Activated T-cell treated with anti-CD3 and anti-CD28 coated beads, Interleukin-2, amount 50 U/mL, for 72 hours (primary cell): ENCODE measurements at places on chromosomes 3 and 15. TPM values are rescaled to one million over a fixed set of nuclear protein-coding genes. Genes with fewer than 3 reads are reported as not detected.

DNA sequence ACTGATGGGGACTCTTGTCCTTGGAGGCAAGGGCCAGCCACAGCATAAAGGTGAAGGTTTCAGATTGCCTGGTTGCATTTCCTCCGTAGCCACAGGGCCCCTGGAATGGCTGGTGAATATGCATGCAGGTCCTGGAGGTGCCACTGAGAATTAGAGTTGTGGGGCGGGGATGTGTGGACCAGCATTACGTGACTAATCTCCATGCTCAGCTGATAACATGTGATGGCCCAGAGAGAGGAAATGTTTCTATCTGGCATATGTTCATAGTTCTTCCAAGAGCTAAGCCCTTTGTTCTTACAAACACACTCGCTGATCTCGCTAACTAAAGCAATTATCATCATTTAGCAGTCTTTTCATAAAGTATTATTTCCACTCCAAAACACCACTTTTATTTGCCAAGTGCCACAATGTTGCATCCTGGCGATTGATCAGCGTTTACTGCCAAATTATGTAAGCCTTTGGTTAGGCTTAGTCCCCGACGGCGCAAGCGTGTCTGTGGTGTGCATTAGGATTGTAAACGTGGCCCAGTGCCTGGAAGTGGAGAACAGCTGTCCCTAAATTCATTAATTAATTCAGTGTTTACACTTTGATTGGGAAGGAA is 55.9 kb downstream of the CGNL1 start:
- H3K36me3 ChIP-seq: no peaks in the 10 kb centered on the region
- H3K4me3 ChIP-seq: no peak overlapping the region
- DNase-seq: no peak
- H3K27ac ChIP-seq: no peak overlapping the region
- H3K27me3 ChIP-seq: peaks cover 7% of the 10 kb centered on the region

DNA sequence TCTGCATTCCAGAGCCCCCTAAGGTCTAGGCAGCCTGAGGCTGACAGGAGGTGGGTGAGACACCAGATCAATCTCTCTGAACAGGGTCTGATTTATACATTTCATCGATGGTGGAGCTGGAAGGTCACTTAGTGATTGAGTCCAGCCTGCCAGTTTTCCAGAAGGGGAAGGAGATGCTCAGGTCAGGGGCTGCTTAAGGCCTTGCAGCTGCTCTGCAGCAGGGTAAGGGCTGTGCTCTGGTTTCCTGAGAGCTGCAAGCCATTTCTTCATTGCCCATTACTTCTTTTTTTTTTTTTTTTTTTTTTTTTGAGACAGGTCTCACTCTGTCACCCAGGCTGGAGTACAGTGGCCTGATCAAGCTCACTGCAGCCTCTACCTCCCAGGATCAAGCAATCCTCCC is 10.7 kb downstream of the TADA3 start:
- peaks cover 30% of the 10 kb centered on the region for H3K36me3 ChIP-seq
- peak overlapping the region; percentile 39 for H3K4me3 ChIP-seq
- no peak for DNase-seq
- peaks cover 73% of the 10 kb centered on the region for H3K4me1 ChIP-seq

GRCh38 chr3:140501061-140501769 is 176.6 kb upstream of the TRIM42 start:
- DNase-seq: no peak
- H3K27ac ChIP-seq: no peak overlapping the region
- H3K4me1 ChIP-seq: no peaks in the 10 kb centered on the region
- H3K4me3 ChIP-seq: no peak overlapping the region
- H3K36me3 ChIP-seq: no peaks in the 10 kb centered on the region

DNA sequence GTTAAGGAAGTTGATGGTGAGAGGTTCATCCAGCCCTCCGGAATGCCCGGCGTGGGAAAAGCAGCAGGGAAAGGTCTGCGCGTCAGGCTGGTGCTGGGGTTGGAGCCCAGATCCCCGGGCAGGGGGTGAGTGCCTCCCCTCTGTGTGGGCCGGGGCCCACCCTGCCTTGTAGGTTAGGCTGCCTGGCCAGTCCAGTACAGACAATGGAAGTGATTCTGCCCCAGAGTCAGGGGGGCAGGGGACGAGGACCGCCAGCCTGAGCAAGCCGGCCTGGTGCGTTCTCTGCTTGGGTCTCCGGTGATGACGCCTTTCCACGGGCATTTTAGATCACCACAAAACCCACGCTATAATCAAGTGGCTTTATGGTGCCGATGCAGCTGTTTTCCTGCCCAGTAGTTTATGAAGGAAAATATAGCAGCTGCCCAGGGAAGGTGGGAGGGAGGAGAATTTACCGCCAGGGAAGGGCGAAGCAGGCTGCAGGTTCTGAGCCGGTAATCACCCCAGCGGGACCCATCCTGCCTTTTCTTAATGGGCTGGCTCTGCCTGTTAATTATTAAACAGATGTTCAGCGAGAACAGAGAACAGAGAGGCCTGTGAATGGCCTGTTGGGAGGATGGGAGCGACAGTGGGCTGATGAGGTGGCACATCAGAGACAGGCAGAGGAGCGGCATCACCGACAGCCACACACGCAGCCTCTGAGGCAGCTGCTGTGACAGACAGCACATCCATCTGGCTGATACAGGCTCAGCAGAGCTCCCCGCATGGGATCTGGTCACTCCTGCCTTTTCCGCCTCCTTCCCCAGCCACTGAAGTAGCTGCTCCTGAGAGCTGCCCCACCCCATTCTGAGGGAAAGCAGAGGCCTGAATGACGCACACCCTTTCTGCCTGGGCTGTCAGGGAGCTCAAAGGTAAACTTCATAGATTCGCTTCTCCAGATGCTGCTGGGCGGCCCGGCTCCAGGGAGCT is 35.2 kb downstream of the BDH1 start:
- H3K4me3 ChIP-seq: no peak overlapping the region
- H3K36me3 ChIP-seq: peaks cover 6% of the 10 kb centered on the region

GRCh38 chr3:64398476-64398875 is 173.2 kb upstream of the PRICKLE2 start:
- no peak overlapping the region for H3K27ac ChIP-seq
- H3K4me1 ChIP-seq: no peaks in the 10 kb centered on the region
- DNase-seq: no peak
- H3K4me3 ChIP-seq: no peak overlapping the region
- H3K36me3 ChIP-seq: no peaks in the 10 kb centered on the region
- H3K27me3 ChIP-seq: no peaks in the 10 kb centered on the region

Gene VGLL3
- total RNA-seq: not detected

Gene KIF9
- total RNA-seq: 3.2 TPM

Gene NEK10
- total RNA-seq: 0.36 TPM

Gene OR5K2
- total RNA-seq: not detected

Gene TTC23
- total RNA-seq: 3.9 TPM
